Retinal pigment epithelial cell (primary cell): ENCODE measurements at places on chromosomes 3 and 15.

GRCh38 chr15:94070356-94071295 lies 160.7 kb upstream of the MCTP2 start:
- no peak for DNase-seq

- DNase-seq, result no peak
Observed at GRCh38 chr3:11668243-11669235, 24.8 kb upstream of the VGLL4 start.

GRCh38 chr3:196790636-196791035 lies 51.0 kb downstream of the PAK2 start:
- no peak for DNase-seq

GRCh38 chr15:80567721-80568157 lies 127.4 kb upstream of the ABHD17C start:
- DNase-seq, result no peak

- DNase-seq, result peak; percentile 37
Observed at GRCh38 chr3:121748680-121749275, 763 bp downstream of the GOLGB1 start.

DNA sequence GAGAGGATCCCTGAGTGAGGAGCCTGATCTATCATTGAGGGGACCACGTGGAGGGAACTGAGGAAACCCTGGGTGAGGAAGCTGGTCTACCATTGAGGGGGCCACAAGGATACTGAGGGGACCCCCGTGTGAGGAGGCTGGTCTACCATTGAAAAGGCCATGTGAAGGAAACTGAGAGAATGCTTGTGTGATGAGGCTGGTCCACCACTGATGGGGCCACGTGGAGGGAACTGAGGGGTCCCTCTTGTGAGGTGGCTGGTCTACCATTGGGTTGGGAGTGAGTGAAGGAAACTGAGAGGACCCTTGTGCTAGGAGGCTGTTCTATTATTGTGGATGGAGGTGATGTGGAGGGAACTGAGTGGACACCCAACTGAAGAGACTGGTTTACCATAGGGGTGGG lies 161.3 kb downstream of the FBLN2 start:
- DNase-seq, result no peak

DNA sequence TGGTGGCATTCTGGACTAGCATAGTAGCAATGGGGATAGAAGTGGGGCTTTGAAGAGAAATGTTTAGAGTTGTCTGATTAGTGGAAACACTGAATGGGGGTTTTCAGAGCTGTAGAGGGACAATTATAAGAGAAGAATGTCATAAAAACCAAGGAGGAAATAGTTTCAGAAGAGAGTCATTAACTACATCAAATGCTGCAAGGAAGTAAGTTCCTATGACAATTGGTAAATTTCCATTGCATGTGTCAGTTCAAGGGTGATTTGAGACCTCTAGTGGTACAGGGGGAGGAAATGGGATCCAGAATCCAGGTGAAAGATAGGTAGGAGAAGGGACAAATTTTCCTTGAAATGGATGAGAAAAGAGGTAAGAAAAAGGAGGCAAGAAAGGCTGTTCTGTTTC lies 68.3 kb upstream of the TBC1D5 start:
- DNase-seq, result no peak

GRCh38 chr3:194856296-194856695 lies 170.6 kb downstream of the FAM43A start:
- DNase-seq, result no peak

GRCh38 chr3:87076946-87077345 lies 86.0 kb upstream of the VGLL3 start:
- DNase-seq, result peak; percentile 27

DNA sequence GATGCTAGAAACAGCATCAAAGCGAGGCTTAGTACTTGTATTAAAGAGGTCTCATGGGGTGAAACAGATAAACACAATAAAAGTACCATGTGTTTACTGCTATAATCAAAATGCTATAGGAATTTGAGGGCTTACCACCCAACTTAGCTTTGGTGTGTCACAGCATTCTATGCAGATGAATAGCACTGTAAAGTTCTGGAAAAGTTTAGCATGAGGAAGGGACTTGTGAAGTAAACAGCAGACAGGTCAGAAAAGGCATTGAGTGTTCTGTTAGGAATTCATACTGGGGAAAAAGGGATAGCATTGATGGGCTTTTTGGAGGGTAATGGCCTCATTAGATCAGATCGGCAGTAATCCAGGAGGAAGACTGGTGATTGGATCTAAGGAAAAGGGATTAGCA lies 505.3 kb downstream of the NLGN1 start:
- DNase-seq, result peak; percentile 51

- no peak for DNase-seq
Observed at GRCh38 chr15:70387993-70388392, 290.3 kb upstream of the TLE3 start.

GRCh38 chr3:179702271-179702947 lies 49.6 kb downstream of the USP13 start:
- no peak for DNase-seq

- no peak for DNase-seq
Observed at GRCh38 chr15:42737529-42738328, 801 bp upstream of the CDAN1 start.

DNA sequence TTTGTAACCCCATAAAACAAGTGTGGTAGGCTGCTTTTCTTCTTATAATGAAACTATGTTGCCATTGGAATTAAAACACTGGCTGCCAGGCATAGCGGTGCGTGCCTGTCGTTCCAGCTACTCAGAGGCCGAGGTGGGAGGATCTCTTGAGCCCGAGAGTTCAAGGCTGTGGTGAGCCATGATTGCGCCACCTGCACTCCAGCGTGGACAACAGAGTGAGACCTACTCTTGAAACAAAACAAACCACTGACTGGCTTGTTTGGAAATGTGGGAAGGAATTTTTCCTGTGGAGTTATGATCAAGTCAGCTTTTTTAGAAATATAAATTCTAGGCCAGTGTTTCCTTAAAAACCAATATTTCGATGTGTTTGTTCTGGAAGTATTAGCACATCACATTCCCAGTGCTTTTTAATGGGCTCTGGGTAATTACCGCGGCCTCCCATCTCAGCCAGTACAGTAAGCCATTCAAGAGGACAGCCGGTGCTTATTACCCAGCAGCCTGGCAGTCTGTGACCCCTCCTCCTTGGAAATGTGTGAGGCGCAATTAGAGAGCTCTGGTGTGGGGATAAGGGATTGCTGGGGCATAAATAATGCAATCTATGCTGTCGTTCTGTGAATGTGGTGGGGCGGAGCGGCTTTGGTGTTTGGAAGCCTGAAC lies 58.3 kb upstream of the TRAK1 start:
- DNase-seq, result peak; percentile 97

DNA sequence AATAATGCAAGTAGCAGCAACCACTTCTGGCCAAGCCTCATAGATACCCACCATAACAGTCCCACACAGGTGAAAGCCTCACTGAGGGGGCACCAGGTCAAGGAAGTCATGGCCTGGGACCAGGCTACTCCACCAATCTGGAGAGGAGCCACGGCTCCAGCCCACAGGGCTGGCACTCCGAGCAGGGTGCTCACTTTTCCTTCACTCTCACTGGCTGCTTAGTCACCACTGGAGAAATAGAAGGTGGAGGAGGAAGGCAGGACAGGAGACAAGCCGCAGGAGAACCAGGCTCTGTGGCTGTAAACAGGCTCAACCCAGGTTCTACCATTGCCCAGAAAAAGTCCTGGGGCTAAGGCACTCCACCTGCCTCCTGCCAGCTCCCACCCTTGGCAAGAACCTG lies 1.2 kb downstream of the USP19 start:
- no peak for DNase-seq

- no peak for DNase-seq
Observed at GRCh38 chr3:102141096-102141927, 292.0 kb downstream of the NFKBIZ start.

- no peak for DNase-seq
Observed at GRCh38 chr3:30437171-30437601, 169.2 kb upstream of the TGFBR2 start.

- peak; percentile 17 for DNase-seq
Observed at GRCh38 chr3:71753701-71754609, at the start of gene GPR27. Gene GPR27 (plus strand): TSS chr3:71753855. CDS start chr3:71754050, 195 bp downstream.

DNA sequence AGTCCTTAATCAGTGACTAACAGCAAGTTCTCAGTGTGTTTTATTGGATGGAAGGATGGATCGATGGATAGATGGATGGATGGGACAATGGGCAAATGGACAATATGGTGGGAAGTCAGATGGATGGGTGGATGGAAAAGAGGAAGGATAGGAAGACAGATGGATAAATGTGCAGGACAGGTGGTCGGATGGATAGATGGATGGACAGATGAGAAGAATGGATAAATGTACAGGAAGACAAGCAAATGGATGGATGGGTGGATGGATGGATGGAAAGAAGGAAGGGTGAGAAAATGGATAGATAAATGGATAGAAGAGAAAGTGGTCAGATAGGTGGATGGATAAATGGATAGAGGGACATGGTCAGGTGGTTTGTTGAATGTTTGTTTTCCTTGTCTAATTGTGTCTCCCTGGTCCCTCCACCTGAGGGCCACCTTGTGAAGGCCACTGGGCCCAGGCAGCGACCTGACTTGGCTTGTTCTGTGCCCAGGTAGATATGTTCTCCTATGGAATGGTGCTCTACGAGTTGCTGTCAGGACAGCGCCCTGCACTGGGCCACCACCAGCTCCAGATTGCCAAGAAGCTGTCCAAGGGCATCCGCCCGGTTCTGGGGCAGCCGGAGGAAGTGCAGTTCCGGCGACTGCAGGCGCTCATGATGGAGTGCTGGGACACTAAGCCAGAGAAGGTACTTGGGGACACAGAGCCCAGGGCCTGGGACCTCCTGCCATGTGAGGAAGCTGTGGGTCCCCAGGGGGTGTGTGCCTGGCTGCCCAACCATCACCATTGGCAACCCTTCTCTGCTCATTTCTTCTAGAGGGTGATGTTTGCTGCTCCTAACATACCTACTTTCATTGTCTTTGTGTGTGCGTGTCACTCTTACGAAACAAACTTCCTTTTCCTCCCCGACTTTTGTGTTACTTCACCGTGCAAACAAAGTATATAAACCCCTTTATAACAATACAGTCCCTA lies 137.5 kb downstream of the LRRK1 start:
- DNase-seq, result no peak

DNA sequence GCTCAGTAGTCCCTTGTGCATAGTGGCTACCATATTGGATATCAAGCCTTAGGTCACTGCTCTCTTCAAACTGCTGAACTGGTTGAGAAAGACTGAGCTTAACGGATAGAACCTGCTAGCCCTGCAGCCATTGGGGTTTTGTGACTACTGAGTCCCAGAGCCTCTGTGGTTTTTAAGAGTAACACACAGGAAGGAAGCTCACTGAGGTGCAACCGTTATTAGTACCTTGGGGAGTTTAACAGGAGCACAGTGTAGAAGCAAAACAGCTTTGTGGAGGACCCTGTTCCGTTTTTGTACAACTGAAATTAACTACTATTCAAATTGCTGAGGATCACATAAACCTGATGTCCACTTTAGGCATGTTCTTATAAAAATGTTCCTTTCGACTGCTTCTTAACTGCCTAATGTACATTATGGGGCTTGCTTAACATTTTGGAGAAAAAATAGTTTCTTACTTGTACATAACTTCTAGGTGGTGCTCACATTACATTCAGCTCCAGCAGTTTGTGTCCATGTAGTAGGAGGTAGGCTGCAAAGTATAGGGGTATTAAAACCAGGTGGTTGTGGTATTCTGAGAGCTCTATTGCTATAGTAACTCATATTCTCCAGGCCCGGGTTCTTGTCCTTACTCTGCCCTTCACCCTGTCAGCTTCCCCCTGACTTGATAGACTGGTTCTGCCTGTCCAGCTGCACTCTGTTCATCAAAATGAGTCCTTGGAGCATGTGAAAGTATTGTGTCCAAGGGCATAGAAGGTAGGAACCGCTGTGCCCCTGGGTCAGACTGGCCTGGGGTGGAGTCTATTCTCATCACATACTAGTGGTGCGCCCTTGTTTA lies 17.3 kb downstream of the PXK start:
- no peak for DNase-seq

DNA sequence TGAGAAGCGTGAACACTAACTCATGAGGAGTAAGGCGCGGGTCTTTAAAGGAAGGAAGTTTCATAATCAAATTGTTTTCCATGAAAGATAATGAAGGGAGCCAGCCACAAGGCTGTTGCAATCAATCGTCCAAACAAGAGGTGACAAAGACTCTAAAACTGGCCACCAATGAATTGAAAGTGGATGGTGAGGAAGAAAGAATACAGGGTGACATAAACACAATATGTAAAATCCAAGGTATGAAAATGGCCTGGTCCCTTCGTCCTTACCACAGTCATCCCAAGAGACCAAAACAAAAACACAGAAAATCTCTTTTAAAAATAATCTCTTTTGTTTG lies 12.0 kb downstream of the CD86 start:
- no peak for DNase-seq

- no peak for DNase-seq
Observed at GRCh38 chr3:169739067-169739466, 25.8 kb downstream of the TERC start.

- peak; percentile 19 for DNase-seq
Observed at GRCh38 chr15:99564221-99565048, 1.3 kb upstream of the MEF2A start.

DNA sequence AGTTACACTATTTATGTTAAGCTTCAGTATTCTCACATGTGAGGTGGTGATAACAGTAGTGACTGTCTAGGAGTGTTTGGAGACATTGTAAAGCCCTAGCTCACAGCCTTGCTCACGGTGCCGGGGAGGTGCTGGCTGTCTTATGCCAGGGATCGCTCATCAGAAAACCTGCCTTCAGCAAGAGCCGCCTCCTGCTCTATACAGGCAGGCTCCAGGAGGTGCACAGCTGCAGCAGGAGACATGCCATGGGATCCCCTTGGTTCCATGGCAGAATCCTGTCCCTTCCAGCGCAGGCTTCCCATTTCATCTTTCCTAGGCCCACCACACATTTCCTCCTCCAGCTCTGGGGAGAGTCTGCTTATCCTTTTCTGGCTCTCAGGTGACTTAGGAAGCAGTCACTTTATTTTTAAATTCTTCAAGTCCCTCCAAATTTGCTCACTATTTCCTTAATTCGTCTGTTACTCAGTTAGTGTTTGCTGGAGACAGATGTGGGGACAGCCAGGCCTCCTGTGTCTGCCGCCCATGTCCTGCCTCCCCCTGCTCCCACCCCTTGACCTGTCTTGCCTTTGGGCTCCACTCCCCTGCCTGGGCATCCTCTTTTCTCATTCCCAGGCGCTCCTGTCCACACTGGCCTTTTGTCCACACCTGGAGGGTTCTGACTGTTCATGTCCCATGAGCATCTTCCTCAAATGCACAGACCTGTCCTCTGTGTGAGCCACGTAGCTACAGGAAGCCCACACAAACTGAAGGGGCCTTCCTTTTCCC lies 31.7 kb downstream of the SLCO2A1 start:
- no peak for DNase-seq

DNA sequence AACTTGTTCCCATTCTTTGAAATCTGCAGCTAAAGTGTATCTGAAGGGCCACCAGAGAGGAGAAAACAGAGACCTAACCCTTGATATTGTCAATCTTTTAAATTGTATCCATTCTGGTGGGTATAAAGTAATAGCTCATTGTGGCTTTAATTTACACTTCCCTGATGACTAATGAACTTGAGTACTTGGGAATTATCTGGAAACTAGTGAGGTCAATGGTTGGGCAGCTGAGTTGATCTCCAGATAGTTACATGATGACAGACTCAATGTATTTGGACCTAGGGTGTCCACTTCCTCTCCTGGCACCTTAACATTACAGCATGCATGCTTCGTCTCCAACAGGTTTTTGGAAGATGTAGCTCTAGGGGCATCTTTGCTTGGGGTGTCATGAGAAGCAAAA lies 195.2 kb downstream of the PDCD6IP start:
- peak; percentile 30 for DNase-seq
